GM12892 (cell line): ENCODE measurements at places on chromosomes 4 and X.
A peak's percentile ranks its signal among the peaks of the same experiment; 100 is the strongest.

DNA sequence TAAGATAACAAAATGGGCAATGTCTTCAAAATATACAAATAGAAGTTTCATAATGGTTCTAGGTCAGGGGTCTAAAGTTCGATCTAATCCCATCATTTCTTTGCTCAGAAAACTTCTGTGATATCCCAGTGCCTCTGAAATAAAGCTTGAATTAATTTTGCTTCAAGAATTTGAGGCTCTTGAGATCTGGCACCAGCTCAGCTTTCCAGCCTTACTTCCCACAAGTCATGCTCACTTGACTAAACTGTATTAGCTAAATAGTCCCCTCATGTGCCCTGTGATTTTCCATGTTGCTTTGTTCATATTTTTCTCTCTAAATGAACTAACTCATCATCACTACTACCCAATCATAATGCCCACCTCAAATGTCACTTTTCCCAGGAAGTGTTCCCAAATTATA, 50.8 kb upstream of the MBNL3 start:
- DNase-seq: no peak

DNA sequence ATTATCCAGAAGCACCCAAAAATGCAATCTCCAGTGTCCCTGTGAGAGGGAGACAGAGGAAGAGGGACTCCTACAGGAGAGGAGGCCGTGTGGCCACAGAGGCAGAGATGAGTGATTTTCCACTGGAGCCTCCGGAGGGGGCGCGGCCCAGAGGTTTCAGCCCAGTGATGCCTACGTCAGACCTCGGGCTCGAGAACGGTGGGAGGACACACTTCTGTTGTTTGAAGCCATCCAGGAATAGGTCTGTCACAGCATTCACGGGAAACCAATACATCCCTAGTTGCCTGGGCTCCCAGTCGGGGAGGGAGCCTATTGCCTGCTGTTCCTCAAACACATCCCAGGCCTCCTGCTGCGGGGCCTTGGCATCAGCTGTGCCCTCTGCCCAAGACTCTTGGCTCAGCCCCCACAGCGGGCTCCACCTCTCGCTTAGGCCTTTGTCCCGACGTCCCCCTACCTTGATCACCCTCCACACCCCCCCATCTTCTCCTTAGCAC, 39.2 kb upstream of the HMX1 start:
- DNase-seq: peak; percentile 5

GRCh38 chr4:175946472-175947116, 119.0 kb upstream of the WDR17 start:
- DNase-seq: no peak

GRCh38 chrX:14916017-14916674, 42.9 kb downstream of the MOSPD2 start:
- DNase-seq: no peak

DNA sequence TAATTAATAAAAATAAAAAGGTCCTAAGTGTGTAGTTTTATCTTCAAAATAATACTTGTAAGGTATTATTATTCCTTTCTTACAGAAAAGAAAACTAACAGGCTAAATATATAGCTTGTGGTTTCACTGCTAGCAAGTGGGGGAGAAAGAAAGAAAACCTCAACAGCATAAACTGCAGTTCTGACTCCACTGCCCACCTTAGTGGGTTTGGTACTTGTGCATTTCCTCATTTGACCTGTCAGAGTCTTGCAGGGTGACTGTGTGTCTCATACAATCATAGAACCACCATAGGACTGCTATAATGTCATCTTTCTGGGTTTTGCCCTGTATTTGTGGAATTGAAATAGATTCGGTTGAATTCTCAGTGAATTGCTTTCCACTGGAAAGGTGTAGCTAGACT, 94.7 kb upstream of the PUDP start:
- no peak for DNase-seq

- no peak for DNase-seq
Observed at GRCh38 chr4:52799813-52800212, 48.6 kb upstream of the ERVMER34-1 start.

DNA sequence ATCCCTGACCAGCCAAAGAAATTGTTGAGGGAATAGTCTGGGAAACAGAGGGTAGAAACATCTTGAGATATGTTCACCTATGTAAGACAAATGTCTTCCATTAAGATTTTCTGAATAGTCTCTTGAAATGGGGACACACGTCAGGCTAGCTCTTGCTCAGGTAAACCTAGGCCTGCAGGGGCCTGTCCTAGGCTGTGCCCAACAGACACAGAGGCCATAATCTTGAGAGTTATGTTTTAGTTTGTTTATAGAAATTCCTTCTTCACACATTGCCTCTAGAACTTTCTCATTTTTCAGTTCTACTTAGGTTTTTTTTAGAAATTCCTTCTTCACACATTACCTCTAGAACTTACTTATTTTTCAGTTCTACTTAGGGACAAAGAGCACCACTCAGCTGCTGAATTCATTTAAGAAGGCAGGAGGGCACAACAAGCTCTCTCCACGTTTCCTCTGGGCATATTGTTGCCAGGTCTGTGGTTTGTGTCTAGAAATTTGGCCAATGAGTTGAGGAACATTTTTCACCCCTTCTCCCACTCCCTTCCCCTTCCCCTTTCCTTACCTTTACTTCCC, 94.9 kb downstream of the ARHGAP24 start:
- DNase-seq: no peak

DNA sequence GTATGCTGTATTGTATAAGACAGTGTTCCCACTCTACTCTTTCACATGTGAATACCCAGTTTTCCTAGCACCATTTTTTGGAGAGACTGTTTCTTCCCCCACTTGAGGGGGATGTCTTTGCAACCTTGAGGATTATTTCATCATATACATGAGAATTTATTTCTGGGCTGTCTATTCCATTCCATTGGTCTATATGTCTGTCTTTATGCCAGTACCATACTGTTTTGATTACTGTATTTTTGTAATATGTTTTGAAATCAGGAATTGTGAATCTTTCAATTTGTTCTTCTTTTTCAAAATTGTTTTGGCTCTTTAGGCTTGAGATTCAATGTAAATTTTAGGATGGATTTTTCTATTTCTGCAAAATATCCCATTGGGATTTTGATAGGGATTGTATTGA, 15.8 kb upstream of the LHFPL1 start:
- DNase-seq: no peak

- no peak for DNase-seq
Observed at GRCh38 chrX:44898411-44899221, 25.6 kb downstream of the KDM6A start.

GRCh38 chr4:2368746-2369437, 49.6 kb downstream of the ZFYVE28 start:
- DNase-seq: no peak

GRCh38 chrX:132037479-132037993, 14.4 kb downstream of the STK26 start:
- no peak for DNase-seq

DNA sequence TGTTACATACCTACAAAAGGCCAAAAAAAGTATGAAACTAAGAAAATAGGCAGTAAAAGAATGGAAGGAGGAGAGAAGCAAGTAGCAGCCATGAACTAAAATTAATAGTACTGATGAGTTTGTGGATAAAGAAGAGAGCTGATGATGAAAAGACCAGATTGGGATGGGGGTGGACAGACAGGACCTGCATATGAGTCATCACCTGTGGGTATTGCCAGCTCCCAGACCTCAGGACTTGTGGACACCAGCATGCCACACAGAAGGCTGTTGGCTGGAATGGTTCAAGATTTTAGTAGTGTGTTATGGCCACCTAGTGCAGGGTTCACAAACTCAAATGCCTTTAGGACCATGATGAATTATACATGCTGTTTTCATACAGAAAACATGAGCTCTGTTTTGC, 58.9 kb downstream of the ARX start:
- DNase-seq: no peak

GRCh38 chr4:124936427-124936826, 223.9 kb upstream of the ANKRD50 start:
- DNase-seq: no peak

- DNase-seq: no peak
Observed at GRCh38 chrX:44875185-44875489, 2.1 kb downstream of the KDM6A start.
